Stimulated activated CD4-positive, alpha-beta T cell treated with anti-CD3 and anti-CD28 coated beads, Interleukin-4, amount 100 ng/mL, for 24 hours (primary cell): ENCODE measurements at places on chromosomes 3 and 15.

DNA sequence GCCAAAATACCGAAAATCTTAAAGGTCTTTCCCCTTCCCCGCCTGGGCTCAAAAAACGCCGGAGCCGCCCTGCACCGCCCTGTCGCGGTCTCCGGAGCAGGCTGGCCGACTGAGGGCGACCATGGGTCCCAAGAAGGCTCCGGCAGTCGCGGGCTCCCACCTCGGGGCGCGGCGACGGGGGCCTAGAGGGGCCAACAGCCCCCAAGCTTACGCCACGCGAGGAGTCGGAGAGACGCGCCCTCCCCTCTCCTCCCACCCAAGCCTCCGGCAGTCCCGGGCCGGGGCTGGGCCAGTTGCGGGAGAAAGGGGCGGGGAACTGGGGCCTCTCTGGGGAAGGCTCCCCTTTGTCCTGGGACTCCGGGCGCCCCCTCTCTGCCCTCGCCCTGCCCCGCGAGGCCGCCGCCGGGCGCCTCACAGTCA is 69.2 kb downstream of the GOLGA8B start:
- DNase-seq: no peak

- peak; percentile 58 for DNase-seq
Measured at GRCh38 chr3:49377483-49377882, 19.3 kb upstream of the GPX1 start.

- DNase-seq: no peak
Measured at GRCh38 chr3:104781112-104781511, 585.6 kb upstream of the ALCAM start.

DNA sequence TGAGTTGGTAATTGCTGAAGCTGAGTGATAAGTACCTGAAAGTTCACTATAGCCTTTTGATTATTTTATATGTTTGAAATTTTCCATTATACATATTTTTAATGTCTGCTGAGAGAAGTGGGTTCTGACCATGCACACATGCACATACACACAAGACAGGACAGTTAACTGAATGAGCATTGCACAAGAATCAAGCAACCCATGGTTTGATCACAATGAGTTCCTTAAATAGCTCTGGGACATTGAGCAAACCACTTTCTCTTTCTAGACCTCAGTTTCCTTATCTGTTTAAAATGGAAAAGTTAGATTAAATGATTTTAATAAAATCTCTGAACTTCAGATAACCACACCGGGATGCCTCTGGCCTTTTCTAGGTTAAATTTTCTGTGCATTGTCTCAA is 26.7 kb downstream of the SNTN start:
- no peak for DNase-seq

DNA sequence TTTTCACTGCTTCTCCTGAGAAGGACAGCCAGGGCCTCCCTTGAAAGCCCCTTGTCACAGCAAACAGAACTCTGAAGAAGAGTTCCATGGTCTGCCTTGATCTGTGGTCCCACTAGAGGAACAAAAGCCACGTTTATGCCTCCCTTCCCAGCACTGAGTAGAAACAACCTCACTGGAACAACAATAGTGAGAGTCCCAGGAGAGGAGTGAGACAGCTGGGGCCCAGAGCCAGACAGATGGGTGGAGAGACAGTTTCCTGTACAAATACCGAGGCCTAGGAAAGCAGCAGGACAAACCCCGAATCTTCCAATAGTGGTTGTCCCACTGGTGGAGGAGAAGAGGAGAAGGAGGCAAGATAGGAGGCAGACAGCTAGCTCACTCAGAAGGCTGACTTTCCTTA is 106.1 kb downstream of the WDR76 start:
- no peak for DNase-seq

GRCh38 chr15:57743424-57743823 is 36.9 kb downstream of the POLR2M start:
- DNase-seq: no peak
